HuH-7.5 (cell line): ENCODE measurements at places on chromosomes 1 and 21.

DNA sequence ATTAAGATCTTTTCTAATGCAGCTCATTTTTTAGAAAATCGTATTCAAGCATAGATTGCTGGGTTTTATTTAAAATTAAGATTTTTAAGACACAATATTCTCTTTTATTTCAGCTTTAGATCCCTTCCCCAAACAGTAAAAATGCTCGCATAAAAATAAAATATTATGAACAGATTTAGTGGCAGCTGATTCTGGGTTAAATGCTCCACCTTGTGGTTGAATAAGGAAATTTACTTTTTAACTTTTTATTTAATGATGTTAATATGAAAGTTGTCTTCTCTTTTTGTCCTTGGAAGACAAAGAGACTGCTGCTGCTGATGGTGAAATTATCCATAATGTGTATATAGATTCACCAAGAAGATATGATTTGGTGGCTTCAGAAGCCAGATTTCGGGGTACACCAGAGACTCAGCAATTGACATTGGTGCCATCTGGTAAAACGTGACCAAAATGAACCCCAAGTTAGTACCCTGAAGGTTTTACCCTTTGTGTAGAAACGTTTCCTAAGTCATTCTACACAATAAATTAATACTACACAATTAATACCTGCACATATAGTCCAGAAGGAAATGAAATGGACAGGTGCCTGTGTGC lies 128.0 kb downstream of the ADAMTS1 start:
- no peak for DNase-seq

DNA sequence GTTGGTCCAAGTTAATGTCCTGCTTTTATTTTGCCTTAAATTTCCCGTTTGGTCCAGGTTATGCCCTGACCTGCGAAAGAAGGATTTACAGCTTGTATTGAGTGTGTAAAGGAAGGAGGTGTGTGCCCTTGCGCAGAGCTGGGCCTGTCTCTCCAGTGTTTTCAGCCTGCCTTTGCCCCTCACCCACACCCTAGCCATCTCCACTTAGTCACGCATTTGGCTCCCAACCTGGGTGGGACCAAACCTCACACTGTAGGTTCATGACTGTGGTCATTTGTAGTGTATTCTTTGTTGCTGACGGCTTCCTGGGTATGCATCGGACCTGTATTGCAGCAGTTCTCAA lies 572 bp upstream of the SRSF10 start:
- DNase-seq: peak; percentile 31

GRCh38 chr1:50129201-50129600 lies 20.5 kb downstream of the ELAVL4 start:
- DNase-seq: no peak

DNA sequence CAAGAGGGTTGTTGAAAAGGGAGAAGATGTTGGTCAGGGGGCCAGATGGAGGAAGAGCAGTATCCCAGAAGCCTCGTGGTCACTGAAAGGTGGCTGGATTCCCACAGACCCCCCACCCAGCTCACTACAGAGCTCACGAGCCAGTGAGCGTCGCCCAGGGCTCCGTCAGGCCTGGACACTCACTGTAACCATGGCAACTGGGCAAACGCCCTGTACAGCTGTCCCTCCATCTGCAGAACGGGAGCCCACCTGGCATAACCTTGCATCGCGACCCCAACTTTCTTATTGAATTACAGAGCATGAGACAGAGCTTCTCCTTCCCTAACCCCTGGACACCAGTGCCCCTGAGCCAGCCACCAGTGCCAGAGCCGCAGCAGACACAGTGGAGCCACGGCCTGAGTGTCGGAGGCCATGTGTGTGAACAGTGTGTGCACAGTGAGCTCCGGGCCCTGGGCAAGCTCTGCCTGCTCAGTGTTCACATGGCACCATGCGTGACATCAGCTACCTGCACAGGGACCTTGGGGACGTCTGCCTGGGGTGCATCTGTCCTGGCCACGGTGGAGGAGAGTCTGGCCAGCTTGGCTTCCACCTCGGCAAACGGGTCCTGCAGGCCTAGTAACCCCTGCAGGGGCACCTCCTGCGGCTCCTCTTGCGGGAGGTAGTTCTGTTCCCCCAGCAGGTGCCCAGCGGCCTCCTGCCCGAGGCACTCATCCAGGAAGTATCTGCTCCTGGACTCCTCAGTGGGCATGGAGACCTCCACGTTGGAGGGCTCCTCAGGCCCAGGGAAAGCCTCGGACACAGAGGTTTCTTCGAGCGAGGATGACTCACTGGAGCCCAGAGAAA lies 25.9 kb upstream of the DDOST start:
- no peak for DNase-seq

GRCh38 chr1:91583326-91583755 lies 82.7 kb downstream of the CDC7 start:
- DNase-seq: no peak

GRCh38 chr1:158163000-158163947 lies 17.4 kb upstream of the CD1D start:
- DNase-seq: no peak

- DNase-seq: no peak
Observed at GRCh38 chr1:3891329-3891865, 8.7 kb downstream of the C1orf174 start.

DNA sequence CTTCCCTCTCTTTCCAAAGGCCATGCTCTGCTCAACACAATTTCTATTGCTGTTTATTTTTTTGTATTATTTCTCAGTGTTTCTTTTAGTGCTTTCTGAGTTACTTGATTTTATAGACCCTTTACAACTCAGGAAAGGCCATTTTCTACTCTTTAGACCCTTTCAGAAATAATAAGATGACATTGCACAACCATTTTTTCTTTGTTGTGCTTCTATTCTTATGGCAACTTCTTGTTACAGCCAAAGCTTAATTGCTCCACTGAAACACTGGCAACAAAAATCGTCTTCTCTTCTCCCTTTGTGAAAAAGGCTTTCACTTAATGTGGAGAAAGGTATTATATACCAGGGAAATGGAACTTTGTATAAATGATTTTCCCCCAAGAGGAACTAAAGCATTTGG lies 39.0 kb upstream of the SAMSN1 start:
- no peak for DNase-seq

DNA sequence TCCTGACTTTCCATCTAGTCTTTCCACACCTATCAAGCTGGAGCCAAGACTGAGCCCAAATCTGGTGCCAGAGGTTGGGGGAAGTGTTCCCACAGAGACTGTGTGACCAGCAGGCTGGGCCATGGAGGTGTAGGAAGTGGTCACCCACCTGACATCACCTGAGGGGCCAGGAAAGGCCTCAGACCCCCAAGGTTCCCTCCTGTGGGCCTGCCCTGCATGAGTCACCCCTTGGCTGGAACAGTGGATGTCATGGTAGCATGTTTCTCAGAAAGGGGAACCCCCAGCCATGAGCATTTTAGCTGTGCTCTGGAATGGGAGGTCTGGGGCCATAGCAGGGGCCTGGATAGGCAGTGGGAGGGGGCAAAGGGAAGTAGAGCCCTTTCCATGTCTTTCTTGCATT lies 5.7 kb upstream of the TNFRSF8 start:
- DNase-seq: no peak

- no peak for DNase-seq
Observed at GRCh38 chr1:210557426-210558077, 228.8 kb downstream of the HHAT start.

DNA sequence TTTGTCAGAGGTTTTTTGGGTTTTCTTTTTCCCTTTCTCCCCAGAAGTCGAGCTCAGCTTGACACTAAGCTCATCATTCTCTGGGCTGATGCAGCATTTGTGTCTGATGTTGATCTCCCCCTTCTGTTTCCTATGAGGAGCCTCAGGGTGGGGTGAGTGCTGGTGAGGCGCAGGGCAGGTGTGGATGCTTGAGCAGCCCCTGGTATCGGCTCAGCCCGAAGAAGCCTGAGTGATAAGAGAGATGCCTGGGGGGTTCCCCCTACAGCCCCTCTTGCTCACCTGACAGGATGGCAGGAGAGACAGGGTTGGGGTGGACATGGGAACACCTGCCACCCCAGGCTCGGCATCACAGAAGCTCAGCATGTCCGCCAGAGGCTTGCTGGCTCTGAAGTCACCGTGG lies 239.0 kb downstream of the RHOU start:
- DNase-seq: no peak

DNA sequence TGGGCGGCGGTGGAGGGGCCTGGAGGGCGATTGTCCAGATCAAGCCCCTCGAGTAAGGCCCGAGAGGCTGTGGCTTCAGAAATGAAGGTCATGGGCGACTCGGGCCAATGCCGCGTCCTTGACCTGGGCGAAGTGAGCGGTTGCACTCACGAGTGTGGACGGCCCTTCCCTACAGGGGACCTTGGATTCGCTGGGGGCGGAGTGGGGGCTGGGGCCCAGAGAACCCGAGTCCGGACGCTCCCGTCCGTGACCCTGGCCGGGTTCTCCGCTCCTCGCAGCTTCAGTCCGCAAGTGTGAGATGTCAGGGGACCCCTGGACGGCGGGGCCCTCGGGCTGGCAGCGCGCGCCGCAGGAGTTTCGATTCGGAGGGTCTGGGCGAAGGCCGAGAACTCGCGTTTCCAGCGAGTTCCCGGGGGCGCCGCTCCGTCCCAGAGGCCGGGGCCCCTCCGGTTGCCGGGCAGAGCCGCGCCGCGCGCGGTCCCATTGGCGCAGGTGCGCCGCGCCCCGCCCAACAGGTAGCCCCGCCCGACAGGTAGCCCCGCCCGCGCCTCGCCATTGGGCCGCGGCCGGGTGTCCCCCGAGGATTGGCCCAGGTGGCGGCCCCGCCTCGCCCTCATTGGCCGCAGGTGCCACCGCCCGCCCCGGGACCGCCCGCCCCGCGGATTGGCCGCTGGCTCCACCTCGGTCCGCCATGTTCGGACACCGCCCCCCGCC lies at the start of gene PRKCZ:
Gene PRKCZ (plus strand): TSS at position 694 of the 714 bp plus-strand sequence. CDS start 220 bp downstream, outside the sequence.
- DNase-seq: no peak

GRCh38 chr1:160606611-160607010 lies 27.3 kb upstream of the CD84 start:
- no peak for DNase-seq
